Mesangial cell (primary cell): ENCODE measurements at places on chromosomes 6 and 20. TPM values are rescaled to one million over a fixed set of nuclear protein-coding genes. Genes with fewer than 3 reads are reported as not detected.

The LGSN gene
- total RNA-seq, result not detected in 2 replicates

The TMEM170B gene
- 0.65 and 1.4 TPM in 2 replicates for total RNA-seq

The SHLD1 gene
- total RNA-seq, result 0.65 and 2.3 TPM in 2 replicates

The ZBTB12 gene
- total RNA-seq, result 2.4 and 6.2 TPM in 2 replicates

The OR2J3 gene
- not detected in 2 replicates for total RNA-seq

The RNF39 gene
- not detected in 2 replicates for total RNA-seq

The ZC3H12D gene
- total RNA-seq, result 0.13 TPM in 1 of 2 replicates, not detected in the other

The SRMS gene
- not detected in 2 replicates for total RNA-seq

The POM121L2 gene
- not detected in 2 replicates for total RNA-seq

The TRAPPC3L gene
- not detected in 2 replicates for total RNA-seq

The KCNQ2 gene
- total RNA-seq, result not detected in 2 replicates

The DLK2 gene
- total RNA-seq, result 0.38 and 1.3 TPM in 2 replicates
